Psoas muscle (tissue), 8 donors: ENCODE measurements at places on chromosomes 16 and 17. TPM values are rescaled to one million over a fixed set of nuclear protein-coding genes. Genes with fewer than 3 reads are reported as not detected.

The TMEM238L gene
- total RNA-seq: not detected

The UMOD gene
- not detected for total RNA-seq

The KRTAP4-5 gene
- not detected for total RNA-seq

The TPSD1 gene
- total RNA-seq: not detected

The KRT32 gene
- total RNA-seq: not detected

The NLGN2 gene
- 7.7 TPM for total RNA-seq

The COPZ2 gene
- 56.4 TPM for total RNA-seq

The TOP3A gene
- 17.7 TPM for total RNA-seq

The DDX42 gene
- total RNA-seq: 60.0 TPM

The KRT17 gene
- total RNA-seq: not detected

The ATP6V0C gene
- total RNA-seq: 116 TPM

The CD300LB gene
- 0.15 TPM for total RNA-seq

The BTBD17 gene
- not detected for total RNA-seq

The PTGES3L gene
- 66.0 TPM for total RNA-seq

The PABPN1L gene
- not detected for total RNA-seq

The ZNF263 gene
- total RNA-seq: 11.0 TPM

The WFDC1 gene
- total RNA-seq: not detected

The TP53TG3F gene
- total RNA-seq: not detected

The KRTAP9-8 gene
- total RNA-seq: not detected

The HP gene
- 2.6 TPM for total RNA-seq

The ADAP2 gene
- 3.4 TPM for total RNA-seq

The TBX2 gene
- total RNA-seq: 8.7 TPM

The CPD gene
- 20.5 TPM for total RNA-seq

The EPOP gene
- total RNA-seq: 0.21 TPM

The OTOP3 gene
- not detected for total RNA-seq

The USP43 gene
- not detected for total RNA-seq

The TBC1D3H gene
- not detected for total RNA-seq
